Activated naive CD4-positive, alpha-beta T cell treated with anti-CD3 and anti-CD28 coated beads for 36 hours (primary cell): ENCODE measurements at places on chromosomes 6 and 20.
A peak's percentile ranks its signal among the peaks of the same experiment; 100 is the strongest.

DNA sequence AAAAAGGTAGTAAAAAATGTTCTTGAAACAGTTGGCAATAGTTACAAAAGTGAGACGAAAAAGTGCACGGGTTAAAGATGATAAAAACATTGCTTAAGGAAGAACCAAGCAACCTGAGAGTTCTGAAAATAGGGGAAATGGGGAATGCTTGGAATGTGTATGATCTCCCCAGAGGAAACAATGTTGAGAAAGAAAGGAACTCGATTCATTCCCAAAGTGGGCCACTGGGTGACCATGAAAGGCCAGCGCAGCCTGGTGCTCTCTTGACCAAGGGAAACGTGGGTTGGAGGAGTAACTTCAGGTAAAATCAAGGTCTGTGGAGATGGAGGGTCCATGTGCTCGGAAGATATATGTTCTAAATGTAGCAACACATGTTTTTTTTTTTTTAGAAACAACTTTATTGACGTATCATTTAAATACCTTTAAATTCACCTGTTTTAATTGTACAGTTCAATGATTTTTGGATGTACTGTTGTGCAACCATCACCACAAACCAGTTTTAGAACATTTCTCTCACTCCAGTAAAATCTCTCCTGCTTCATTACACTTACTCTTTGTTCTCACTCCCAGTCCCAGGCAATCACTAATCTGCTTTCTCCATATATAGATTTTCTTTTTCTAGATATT lies 34.5 kb upstream of the CEP85L start:
- DNase-seq = no peak

- peak; percentile 87 for DNase-seq
Measured at GRCh38 chr6:131909408-131910218, 41.6 kb downstream of the CCN2 start.

GRCh38 chr6:161596807-161597520 lies 323.1 kb upstream of the AGPAT4 start:
- DNase-seq = no peak

GRCh38 chr6:38192487-38192886 lies 373.0 kb downstream of the ZFAND3 start:
- DNase-seq = no peak

DNA sequence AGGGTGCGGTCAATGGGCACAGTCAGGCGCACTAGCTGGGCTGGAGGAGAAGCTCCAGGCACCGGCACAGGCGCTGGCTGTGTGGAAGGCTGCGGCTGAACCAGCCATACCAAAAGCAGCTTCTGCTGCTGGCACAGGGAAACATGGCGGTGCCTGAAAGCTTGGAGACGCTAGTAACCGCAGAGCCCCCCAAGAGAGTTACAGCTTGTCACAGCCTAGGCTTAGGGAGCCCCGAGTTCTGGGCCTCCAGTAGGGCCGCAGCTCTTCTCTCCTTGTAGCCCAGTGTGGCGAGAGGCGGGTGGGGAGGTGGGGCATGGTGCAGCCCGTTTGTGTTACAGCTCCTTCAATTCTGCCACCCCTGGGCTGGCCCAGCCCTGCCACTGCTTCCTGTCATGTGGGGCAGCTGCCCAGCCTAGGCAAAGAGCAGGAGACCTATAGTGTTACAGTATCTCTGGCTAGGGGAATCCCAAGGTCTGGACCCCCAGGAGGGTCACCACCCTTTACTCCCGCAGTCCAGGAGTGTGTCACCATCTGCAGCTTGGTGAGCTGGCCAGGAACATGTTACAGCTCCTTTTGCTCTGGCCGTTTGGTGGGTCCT lies 58.6 kb upstream of the MANEA start:
- DNase-seq = no peak

- DNase-seq = no peak
Measured at GRCh38 chr6:152004036-152004566, 196.6 kb downstream of the ESR1 start.
